ENCODE measurements at places on chromosomes 7 and 10.
A peak's percentile ranks its signal among the peaks of the same experiment; 100 is the strongest.

DNA sequence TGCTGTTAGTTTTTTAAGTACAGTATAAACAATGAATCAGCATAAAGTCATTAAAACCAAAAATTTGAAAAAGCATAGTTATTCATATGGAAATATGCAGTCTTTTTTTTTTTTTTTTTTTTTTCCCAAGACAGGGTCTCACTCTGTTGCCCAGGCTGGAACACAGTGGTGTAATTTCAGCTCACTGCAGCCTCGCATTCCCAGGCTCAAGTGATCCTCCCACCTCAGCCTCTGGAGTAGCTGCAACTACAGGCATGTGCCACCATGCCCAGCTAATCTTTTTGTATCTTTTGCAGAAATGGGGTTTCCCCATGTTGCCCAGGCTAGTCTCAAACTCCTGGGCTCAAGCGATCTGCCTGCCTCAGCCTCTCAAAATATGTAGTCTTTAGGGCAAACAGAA is 182.0 kb downstream of the SEMA3E start:
- no peak for DNase-seq

DNA sequence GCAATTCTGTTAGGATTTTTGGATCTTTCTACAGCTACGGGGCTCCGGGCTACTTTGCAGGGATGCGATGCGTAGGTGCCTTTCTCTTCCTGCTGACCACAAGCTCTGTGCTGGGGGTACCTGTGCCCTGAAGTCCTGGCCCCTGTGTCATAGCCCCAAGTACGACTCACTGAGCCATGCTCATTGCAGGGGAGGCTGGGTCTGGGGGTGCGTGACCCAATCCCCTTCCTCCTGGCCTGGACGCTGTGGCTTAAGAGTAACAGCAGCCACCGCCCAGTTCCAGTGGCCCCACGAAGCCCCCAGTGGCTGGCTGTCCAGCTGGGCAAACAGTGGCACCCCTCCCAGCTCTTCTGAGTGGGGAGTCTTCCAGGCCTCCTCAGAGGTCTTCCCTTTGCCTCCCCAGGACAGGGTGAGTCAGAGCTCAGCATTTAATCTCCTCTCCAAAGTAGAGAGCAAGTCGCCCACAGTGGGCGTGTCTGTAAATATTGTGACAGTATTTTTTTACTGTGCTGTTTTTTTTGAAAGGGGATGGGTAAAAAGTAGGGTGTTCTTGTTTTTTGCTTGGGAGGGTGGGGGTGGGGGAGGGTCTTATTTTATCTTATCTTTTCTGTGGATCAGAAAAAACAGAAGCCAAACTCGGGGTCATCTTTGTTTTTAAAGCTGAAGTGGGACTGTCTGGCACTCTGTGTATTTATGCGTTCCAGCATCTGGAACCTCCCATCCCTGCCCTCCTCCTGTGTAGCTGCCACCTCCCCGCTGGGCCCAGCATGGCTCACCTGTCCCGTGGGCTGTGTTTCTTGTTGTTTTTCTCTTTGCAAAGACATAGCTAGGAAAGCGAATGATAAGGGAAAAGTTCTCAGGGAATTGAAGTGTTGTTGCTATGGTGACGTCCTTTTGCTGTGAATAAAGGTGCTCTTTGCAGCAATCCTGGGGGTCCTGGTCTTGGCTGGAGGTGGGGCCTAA is 8.2 kb downstream of the LFNG start:
- peak; percentile 58 for DNase-seq

GRCh38 chr7:22110881-22111280 is 165.2 kb upstream of the CDCA7L start:
- DNase-seq: no peak

- no peak for DNase-seq
Observed at GRCh38 chr10:74415146-74415839, 264.3 kb downstream of the ADK start.

- DNase-seq: no peak
Observed at GRCh38 chr10:118590334-118590733, 5.1 kb downstream of the PRLHR start.

DNA sequence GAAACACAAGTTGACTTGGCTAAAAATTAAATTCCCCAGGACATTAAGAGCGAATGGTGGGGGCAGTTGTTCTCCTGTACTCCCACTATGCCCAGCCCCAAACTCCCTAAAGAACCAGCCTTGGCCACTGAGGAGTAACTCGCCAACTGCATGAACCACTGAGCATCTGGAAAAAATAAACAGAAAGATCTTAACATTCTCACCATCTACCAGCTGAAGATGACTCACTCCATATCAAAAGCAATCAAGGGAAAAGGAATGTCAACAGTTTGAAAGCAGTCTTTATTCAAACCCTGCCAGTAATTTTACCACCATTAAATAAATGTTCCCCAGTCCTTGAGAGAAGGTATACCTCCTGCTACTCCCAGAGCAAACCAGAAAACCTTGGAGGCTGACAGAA is 45.4 kb downstream of the CTTNBP2 start:
- DNase-seq: no peak

DNA sequence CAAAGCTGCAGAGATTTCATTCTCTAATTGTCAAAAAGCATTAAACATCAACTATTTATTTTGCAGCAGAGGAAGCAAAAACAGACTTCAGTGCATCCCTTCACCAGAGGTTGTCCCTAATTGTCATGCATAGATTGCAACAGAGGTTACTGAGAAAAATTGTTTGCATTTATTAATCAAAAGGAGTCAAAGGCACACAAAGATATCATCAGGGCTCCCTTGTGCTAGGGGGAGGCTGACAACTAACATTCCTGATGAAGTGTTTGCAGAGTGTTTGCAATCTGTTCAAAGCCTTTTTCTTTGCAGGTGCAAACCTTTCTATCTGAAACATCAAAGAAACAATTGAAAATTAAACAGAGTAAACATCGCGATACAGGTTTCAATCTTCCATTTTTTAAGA is 227.5 kb downstream of the TEX36 start:
- no peak for DNase-seq

DNA sequence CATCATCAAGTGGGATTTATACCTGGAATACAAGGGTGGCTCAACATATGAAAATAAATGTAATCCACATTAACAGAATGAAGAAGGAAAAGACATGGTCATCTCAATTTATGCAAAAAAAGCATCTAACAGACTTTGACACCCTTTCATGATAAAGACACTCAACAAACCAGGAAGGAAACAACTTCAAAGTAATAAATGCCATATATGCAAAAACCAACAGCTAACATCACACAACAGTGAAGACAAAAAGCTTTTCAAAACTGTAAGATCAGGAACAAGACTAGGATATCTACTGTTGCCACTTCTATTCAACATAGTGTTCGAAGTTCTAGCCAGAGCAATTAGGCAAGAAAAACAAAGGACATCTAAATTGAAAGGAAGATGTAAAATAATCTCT is 22.9 kb downstream of the TNPO3 start:
- DNase-seq: no peak

DNA sequence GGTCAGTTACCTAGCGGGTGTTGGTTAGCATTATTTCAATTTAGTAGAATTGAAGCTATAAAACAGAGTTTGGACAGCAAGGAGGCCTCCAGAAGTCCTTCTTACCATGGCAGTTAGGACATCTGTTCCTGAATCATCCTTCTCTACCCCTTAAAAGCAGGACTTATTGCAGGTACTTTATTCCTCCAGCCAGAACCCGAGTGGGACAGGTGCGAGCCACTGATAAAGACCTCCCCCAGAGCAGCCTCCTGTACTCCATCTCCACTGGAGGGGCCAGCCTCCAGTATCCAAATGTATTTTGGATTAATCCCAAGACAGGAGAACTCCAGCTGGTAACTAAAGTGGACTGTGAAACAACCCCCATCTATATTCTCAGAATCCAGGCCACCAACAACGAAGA is 54.6 kb downstream of the CDHR3 start:
- no peak for DNase-seq

- DNase-seq: no peak
Observed at GRCh38 chr10:101157756-101158458, 26.8 kb downstream of the TLX1 start.

- no peak for DNase-seq
Observed at GRCh38 chr10:15719049-15719898, 448 bp downstream of the ITGA8 start.

DNA sequence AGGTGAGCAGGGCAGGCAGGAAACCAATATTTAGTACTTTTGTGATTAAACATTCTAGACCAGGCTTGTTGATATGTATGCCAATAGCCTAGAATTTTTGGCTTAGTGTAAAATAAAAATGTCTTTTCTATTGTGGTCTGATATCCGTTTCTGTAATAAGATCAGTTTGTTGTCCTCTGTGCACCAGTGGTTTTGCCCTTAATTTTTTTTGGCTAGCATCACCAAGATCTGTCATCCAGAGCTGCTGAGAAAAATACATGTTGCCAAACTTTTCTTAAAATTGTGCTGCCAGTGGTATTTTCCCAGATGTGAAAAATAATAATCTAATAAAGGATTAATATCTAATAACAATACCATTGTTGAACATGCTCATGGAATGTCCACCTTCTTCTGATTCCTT is 115.6 kb downstream of the TWIST1 start:
- DNase-seq: no peak

DNA sequence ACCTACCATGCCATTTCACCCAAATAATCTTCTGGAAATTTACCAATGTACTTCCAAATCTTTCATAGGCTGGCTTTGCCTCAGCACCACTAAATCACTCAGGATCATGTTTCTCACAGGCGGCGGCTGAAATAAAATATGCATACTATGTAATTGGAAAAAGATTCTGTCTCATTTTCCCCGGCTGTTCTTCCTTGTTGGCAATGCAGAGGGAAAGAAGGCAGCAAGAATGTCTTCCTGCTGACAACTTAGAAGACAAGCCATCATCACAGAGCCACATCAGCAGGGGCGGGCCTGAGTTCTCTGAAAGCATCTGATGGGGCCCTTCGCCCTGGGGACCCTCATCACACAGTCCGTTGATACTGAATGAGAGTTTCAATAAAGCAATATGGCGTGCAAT is 39.2 kb upstream of the COL1A2 start:
- no peak for DNase-seq

GRCh38 chr10:30812018-30812851 is 182.7 kb upstream of the LYZL2 start:
- DNase-seq: no peak

DNA sequence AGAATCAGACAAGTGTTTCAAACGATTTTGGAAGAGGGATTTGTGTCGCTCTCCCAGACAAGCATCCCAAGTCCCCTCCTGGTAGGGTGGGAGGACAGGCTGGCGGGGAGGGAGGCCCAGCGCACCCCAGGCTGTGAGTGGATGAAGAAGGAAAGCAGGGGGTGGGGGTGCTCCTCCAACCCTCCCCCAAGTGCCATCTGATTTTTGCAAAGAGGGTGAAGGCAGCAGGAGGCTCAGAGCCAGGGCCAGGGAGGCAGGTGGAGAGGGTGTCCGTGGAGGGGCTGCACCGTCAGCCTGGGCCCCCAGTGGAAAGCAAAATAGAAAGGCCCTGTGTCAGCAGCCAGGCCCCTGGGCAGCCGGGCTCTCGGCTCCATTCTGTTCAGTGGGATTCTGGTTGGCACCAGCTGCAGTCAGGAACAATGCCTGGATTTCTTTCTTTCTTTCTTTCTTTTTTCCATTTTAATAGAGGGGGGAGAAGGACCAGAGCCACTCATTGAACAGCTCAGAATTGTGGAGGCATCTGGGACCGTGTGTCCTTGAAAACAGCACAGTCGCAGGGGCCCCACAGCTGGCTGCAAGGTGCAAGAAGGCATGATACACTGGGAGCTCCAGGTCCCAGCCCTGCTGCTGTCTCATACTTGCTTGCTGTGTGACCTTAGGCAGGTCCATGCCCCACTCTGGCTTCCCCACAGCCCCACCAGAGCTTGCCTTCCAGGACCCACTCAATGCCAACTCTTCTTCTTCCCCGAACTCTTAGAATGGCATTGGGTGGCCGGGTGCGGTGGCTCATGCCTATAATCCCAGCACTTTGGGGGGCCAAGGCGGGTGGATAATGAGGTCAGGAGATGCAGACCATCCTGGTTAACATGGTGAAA is 7.1 kb upstream of the ZMIZ1 start:
- no peak for DNase-seq

GRCh38 chr10:52672880-52673279 is 99.7 kb downstream of the MBL2 start:
- DNase-seq: no peak

- DNase-seq: no peak
Observed at GRCh38 chr7:80197627-80198026, 63.0 kb downstream of the GNAI1 start.

DNA sequence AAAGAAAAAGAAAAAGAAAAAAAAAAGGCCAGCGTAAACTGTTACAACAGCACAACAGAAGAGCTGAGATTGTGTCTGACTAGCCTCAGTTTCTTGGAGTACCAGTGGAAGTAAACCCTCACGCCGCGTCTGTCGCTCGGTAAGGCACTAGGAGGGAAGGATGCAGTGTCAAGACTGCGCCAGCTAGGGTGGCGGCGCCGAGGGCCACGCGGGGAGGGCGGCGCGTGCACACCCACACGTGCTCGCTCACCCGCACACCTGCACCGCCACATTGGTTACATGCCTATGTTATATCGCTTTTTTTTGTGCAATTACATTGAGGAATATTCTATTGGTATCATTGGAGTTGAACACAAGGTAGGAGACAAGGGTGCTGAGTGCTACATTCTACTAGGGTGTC is 48.2 kb downstream of the CLEC2L start:
- DNase-seq: no peak

GRCh38 chr10:88898727-88899126 is 18.7 kb downstream of the STAMBPL1 start:
- DNase-seq: no peak

GRCh38 chr7:34162677-34163076 is 257.3 kb downstream of the BMPER start:
- no peak for DNase-seq

DNA sequence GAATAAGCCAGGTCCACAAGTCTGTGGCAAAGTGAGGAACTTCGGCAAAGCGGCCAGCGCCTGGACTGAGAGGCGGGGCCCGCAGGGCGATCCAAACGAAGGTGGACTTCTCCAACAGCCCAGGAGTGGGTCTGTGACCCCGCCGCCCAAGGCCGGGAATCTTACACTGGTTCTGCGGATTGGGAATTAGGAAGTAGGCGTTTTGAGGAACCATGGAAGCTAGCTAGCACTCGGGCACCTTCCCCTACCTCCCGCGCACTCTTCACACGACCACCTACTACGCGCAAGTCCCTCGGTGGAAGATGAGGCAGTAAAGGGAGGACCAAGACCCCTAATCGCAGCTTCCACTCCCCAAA is 570 bp upstream of the ARF5 start:
- DNase-seq: no peak

DNA sequence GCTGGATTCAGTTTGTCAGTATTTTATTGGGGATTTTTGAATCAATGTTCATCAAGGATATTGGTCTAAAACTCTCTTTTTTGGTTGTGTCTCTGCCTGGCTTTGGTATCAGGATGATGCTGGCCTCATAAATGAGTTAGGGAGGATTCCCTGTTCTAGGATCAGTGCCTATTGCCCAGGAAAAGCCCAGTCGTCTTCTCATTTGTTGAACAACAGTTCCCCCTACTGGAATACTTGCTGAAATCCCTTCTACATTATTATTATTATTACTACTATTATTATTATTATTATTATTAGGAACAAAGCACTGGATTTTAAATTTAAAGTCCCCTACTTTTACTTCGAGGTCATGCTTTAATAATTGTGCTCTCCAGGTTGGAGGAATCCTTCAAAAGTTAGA is 528.9 kb downstream of the MAGI2 start:
- no peak for DNase-seq
